ENCODE measurements at places on chromosomes 12 and 14. TPM values are rescaled to one million over a fixed set of nuclear protein-coding genes. Genes with fewer than 3 reads are reported as not detected.
A peak's percentile ranks its signal among the peaks of the same experiment; 100 is the strongest.

DNA sequence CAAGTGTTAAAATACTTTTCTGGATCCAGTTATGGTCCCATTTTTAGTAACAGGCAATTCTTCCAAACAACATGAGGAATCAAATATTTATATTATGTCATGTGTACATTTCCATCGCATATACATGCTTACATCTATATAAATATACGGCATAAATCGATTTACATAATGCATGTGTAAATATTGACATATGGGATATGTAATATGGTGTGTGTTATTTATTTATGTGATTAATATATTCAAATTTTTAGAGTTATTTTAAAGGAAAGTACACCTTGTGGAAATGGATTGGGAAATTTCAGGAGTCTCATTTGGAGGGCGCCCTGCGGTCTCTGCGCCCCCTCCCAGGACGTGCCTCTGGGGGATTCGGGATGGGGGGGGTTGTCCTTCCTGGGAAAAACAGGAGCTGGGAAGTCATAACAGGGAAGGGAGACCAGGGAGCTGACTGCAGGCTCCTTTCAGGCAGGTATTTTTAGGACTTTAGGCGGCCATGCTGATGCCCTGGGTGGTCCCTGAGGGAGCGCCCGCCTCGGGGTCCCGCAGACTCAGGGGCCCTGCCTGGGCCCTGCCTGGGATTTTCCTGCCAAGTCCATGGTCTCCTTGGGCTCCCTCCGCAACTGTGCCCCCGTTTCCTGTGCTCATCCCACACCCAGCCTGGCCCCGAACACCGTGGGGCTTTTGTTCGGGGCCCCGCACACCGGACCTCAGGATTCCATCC, 82.7 kb upstream of the SFSWAP start:
- no peak for DNase-seq

The TSPAN8 gene
- 0.41 TPM for total RNA-seq

DNA sequence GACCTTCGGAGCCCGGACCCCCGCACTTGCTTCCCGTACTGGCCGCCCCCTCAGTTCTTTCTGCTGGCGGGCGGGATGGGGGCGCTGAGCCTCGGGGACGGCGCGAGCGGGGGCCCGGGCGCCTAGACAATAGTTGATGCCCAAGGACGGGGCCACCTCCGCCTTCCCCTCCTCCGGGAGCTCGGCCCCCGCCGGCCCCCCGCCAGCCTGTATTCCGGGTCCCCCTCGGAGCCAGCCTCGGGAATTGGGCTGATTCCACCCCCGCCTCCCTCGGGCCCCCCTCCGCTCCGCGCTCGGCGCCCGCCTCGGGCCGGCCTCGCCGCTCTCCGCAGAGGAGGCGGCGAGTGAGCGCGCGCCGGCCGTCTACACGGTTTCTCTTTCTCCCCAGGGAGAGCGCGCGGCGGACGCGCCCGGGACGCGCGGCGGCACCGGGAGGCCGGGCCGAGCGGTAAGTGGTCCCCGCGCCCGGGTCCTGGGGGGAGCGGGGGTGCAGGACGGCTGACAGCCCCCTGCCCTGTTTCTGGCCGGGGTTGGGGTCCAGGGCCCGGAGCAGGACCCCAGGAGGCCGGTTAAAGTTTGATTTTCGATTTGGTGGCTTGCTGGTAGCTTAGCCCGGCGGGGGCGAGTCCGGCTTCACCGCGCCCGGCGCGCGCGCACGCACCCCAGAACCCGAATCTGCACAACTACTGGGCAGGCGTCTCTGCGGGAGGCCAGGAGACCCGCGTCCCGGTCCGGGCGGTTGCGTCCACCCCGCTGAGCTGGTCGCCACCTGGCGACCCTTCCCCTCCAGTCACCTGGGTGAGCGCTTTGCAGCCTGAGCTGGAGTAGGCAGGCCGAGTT, 413.7 kb downstream of the PCNX1 start:
- DNase-seq: peak; percentile 57

The KLRC2 gene
- total RNA-seq: not detected

DNA sequence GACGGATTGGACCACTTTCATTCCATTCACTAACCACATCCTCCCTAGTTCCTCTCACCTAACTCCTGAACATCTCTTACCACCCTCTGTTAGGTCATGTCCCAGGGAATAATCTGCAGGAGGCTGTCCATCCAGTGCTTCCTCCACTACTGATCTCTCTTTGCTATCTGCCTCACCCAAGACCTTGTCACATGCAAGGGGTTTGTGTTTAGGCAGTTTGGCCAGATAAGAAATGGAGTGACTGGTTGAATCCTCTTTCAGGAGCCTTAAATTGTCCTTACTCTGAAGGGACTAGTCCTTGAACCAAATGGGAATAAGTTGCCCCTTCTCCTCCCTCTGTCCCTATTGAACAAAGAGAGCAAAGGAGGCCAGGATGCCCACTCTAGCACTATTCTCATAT, 249.2 kb upstream of the BTG1 start:
- DNase-seq: no peak

DNA sequence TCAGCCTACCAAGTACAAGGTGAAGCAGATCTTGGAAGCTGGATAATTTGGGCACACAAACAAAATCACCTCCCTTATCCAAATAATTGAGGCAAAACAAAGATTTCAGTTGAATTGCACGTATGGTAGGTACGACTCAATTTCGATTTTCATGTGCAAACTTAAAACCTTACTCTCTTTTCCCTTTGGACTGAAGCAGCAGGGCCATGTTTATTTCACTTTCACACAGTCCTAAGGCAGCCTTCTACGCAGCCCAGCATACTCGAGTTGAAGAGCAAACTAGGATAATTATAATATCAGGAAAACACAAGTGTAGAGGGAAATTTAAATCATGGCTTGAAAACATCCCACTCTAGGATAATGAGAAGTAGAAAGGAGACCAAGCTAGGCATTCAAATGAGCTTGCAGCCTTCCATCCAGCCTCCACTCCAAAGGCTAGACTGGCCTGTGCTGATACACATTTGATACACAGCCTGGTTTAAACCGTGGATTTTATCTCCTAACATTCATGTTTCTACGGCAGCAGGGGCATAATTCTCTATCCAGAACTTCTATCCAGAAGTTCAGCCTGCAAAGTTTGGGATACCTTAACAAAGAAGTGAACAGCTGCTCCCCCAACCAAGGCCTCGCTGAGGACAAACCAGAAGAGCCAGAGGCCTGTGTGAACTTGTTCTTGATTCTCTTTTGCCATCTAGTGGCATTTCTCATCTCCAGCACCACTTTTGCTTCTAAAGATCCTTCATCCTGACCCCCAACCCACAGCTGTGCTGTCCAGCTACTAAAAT, 2.4 kb upstream of the RNASE7 start:
- DNase-seq: no peak

DNA sequence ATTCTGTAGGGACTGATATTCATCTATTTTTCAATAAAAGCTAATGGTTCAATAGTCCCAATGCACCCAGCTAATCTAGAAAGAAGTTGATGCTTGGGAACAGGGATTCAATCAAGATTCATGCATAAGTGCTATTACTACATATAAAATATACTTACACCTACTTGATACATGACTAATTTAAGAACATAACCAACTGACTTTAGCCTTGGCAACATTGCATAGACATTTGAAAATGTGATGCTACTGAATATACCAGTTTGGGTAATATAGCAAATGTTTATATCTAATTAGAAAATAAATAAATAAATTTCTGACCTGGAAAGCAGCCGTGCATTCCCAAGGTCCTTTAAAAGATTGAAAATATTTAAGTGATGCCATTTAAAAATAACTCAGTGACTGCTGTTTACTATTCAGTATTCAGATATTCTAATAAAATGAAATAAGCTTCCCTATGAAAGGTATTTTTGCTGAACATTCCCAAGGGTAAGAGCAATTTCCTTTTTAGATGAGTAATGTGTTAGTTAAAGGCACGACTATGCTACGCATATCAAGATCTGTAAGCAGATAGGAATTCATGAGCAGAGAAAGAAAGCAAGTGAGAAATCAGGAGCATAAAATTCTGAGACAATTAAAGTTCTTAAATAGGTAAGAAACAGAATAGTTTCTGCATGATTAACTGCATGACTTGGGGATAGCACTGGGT, 160.6 kb upstream of the SYT1 start:
- DNase-seq: no peak

The POTEG gene
- not detected for total RNA-seq

DNA sequence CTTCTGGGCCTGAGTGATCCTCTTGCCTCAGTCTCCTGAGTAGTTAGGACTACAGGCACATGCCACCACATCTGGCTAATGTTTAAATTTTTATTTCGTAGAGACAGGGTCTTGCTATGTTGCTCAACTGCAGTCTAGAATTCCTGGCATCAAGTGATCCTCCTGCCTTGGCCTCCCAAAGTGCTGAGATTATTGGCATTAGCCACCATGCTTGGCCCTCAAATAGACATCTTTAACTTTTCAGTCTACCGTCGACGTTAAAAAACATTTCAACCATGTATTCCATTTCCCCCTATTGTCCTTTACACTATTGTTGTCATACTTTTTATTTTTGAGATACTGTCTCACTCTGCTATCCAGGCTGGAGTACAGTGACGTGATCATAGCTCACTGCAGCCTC, 22.4 kb downstream of the ERH start:
- no peak for DNase-seq

The EDDM3A gene
- not detected for total RNA-seq

DNA sequence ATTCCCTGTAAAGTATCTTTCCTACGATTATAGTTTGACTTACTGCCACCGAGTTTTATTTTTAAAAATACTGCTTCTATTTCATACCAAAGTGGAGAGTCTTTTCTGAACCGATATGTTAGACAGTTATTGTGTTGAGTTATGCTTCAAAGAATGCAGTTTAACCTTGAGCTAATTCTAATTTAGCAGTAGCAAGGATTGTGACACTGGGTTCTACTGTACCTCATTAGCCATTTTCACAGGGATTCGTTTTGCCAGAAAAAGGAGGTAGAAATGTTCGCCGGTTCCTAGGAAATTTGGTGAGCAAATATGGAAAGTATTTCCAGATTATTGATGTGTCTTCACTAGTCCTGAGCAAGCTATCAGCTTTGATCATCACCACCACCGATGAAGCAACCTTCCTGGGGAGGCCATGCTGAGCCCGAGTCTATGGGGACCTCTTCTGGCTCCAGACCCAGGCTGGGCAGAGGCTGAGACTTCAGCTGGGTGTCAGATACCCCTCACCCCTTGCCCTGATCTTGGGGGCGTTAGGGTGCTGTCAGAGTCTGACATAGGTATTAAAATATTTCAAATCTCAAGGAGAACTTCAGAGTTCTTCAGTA, 13.6 kb downstream of the GLRX5 start:
- DNase-seq: no peak

The TMCC3 gene
- total RNA-seq: 1.7 TPM

Measured in left ventricle myocardium inferior (tissue), 1 donor.